Activated CD4-positive, alpha-beta T cell treated with anti-CD3 and anti-CD28 coated beads for 4 hours (primary cell): ENCODE measurements at places on chromosomes 7 and 10.

DNA sequence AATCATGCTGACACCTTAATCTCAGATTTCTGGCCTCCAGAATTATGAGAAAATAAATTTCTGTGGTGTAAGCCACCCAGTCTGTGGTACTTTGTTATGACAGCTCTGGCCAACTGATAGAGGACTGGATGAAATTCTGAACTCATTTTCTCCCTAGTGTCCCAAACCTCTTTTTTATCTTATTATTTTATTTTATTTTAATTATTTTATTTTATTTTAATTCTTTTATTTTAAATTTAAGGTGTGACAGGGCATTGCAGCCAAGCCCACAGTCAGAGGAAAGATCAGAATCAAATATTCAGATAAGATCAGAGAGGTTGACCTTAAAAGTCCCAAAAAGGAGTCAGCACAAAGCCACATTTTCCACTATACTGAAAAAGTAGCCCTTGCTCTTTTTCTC is 228.1 kb downstream of the TFEC start:
- DNase-seq, result no peak

- DNase-seq, result no peak
These were observed 1.8 kb downstream of the SSC4D start for GRCh38 chr7:76407718-76408117.

DNA sequence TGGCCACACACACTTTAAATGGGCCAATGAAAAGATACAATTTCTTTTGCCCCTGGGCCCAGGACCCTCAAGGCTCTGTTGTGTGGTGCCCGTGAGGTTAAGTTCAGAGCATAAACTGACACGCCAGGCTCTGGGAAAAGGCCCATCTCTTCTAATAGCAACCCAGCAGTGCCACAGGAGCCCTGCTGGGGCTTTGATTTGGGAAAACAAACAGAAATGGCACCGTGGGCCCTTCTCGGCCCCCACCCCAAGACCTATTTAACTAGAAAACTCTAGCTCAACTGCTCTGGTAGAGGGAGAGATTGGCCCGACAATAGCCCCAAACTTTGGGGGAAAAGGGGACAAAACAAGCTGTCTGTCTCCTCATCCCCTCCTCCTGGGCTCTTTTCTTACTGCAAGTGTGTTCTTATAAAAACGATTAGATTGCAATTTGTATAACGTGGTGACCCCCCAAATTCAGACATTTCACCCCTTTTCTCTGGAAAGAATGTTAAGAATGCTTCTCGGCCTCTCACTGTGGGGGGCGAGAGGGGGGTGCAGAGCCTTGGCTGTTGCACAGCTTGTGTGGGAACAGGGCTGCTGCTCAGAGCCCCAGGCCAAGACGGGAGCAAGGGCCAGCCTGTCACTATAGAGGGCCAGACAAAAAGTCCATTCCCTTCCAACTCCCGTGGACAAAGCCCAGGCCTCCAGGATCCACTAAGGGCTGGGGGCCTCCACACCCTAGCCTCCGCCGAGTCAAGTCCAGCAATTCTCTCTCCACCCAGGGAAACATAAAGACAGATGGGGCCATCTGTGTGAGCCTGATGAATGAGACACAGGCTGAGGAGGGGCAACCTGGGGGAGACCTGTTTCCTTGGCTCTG is 26.8 kb downstream of the DPCD start:
- DNase-seq, result no peak

GRCh38 chr10:1148855-1149605 is 92.8 kb downstream of the WDR37 start:
- DNase-seq, result no peak

DNA sequence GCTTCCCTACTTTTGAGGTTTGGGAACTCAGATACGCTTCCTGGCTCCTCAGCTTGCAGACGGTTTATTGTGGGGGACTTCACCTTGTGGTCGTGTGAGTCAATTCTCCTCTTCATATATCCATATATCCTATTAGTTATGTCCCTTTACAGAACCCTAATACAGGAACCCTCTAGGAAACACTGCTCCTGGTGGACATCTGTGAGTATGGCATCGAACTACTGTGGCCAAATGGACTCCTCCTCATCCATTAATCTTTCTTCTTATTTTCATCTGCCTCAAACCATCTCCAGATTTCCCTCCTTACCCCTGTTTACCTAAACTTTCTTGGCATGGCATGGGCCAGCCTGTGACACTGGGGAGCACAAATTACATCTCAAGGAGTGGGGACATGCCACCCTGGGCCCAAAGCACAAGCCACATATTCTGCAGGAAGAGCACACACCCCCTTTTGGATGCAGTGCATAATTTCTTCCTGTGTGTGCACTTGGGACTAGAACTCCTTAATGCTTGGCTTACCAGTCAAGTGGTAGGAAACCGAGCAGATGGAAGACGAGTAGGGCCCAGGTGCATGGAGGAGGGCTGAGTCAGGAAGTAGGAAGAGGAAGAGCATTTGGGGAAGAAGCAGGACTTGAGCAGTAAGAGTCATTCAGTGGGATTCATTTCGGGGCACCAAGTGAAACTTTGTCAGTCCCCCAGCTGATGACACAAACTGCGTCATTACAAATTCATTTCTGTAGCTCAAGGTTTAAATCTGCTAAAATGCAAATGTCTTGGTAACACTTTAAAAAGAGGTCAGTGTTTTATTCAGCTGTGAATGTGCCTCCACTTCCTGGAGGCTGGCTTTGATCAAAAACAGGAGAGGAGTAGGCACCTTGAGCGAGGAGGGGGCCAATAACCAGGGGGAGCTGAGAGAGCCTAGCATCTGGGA is 80.8 kb upstream of the PLXNA4 start:
- no peak for DNase-seq

GRCh38 chr7:135232720-135233119 is 918 bp upstream of the STRA8 start:
- no peak for DNase-seq

GRCh38 chr10:74227697-74228424 is 76.8 kb downstream of the ADK start:
- no peak for DNase-seq

- DNase-seq, result no peak
These were observed 424 bp downstream of the EGFR start for GRCh38 chr7:55019191-55019690.

DNA sequence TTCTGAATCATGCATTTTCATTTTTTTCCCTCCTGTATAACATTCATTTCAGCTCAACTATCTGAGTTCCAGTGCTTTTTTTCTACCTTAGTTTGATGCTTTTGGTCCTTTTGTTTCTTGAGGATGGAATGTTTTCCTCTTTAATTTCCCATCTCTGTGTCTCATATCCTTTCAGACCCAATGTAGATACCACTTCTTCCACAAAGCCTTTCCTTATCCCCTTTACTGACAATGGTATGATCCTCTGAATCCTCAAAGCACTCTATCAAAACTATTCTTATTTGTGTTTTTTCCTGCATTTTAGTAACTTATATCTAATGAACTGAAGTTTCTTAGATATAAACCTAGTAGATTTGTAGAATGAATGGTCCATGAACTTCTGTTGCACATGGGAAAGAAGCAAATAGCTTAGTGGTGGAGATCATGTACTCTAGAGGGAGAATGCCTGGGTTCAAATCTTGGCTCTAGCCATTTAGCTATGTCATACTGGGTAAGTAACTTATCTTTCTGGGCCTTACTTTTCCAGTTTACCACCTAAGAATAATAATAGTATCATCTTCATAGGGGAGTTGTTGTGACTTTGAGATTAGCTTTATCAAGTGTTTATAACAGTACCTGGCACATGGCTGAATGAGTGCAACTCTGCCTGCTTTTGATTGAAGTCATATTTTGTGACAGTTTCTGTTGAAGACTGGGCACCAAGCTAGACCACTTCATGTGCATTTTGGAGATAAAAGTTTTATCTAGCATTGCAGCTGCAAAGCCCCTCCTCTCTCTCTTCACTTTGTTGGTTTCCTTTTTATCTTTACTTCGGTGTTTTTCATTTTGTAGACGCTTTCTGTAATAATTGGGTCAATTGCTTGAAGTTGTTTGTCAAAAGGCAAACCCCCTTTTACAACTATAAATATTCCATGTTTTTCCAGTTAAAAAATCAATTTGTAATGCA is 18.5 kb downstream of the STAM start:
- no peak for DNase-seq

DNA sequence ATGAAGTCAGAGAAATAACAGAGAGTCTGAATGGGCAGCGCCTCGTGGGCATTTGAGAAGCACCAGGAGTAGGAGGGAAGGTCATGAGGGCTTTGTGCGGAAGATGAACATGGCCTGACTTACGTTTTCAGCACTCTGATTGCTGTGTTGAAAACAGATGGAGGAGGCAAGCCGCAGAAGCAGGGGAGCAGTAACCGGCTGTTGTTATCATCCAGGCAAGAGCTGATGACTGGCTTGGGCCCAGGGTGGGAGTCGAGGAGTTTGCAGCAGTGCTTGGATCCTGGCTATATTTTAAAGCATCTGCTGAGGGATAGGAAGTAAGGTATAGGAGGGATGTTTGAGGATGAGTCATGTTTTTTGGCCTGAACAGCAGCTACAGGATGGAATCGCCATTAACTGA is 12.7 kb upstream of the PDLIM1 start:
- no peak for DNase-seq

- DNase-seq, result no peak
These were observed 810.1 kb downstream of the NRG3 start for GRCh38 chr10:82685087-82685486.

DNA sequence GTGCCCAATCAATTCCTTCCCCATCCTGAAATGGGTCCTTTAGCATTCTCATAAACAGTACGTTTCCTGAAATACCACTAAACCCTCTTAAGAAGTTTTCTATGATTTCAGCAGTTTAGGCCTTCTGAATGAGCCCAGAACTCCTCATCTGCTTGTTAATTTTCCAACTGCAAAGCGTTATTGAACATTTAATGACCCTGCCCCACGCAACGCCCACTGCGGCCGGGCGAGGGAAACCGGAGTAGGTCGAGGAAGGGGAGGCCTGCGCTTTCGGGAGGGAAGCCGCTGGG is 608 bp upstream of the UBN2 start:
- DNase-seq, result no peak

GRCh38 chr10:42882597-42882996 is 100.0 kb downstream of the BMS1 start:
- DNase-seq, result no peak

- DNase-seq, result peak; percentile 86
These were observed 5.4 kb upstream of the SPACDR start for GRCh38 chr7:100469227-100470044.

GRCh38 chr7:115707258-115708012 is 323.1 kb downstream of the TFEC start:
- DNase-seq, result no peak

GRCh38 chr10:62230344-62231121 is 38.1 kb downstream of the RTKN2 start:
- DNase-seq, result no peak

GRCh38 chr7:112140600-112140999 is 65.6 kb downstream of the DOCK4 start:
- DNase-seq, result no peak

GRCh38 chr7:1597066-1597760 is 27.4 kb upstream of the PSMG3 start:
- no peak for DNase-seq

GRCh38 chr10:59435707-59436106 is 73.4 kb upstream of the FAM13C start:
- no peak for DNase-seq

DNA sequence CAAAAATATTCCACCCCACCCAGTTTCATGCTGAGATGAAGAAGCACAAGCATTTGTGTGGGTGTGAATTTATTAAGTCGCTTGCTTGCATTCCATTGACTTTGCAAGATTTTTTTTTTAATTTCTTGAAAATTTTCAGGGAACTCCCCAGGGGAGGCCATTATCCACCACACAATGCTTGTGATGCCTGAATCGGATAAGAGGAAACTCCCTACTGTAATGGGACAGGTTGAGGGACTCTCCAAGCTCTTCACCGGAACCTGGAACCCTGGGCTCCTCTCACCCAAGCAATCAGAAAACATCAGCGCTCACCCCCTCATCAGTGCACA is 153.6 kb upstream of the ZMIZ1 start:
- no peak for DNase-seq

DNA sequence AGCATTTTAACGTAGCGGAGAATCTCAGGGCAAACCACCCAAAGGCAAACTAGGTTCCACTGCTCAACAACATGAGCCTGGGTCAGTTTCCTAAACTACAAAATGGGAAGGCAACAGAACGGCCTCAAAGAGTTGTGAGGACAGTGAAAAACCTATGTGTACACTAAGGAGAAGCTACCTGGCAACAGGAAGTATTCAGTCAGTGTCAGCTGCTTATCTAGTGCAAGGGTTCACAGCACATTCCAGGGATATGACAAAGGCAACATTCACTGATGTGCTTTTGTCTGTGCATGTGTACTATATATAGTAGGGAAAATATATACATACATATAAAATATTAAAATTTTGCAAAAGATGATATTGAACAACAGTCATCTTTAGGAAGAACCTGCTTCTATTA is 17.2 kb downstream of the NUDCD3 start:
- DNase-seq, result no peak

DNA sequence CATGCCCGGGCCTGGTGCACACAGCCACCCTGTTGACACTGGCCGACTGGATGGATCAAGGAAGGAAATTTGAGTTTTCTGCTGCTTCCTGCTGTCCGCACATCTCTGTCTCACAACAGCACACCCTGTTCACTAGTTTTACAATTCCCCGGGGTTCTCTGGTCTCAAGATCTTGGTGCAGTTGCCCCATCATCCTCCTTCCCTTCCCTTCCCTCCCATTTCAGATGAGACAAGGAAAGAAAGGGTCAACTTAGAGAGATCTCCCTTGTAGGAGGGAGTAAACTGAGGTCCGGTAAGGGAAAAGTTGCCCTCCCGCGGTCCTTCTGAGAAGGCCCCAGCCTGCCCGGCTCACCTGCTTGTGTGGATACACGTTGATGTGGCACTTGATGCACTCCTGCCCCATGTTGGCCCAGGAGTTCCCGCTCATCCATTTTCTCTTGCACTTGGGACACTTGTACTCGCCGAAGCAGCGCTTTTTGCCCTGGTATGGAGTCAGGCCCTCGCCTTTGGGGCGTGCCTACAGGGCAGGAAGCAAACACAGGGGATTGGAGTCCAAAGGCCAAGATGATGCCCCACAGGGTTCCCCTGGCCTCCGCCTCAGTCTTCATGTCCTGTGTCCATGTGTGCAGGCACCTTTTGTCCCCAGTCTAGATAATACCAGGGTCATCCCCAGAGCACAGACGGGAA is 46.8 kb downstream of the PPIF start:
- DNase-seq, result no peak

- DNase-seq, result no peak
These were observed 60.9 kb downstream of the CSGALNACT2 start for GRCh38 chr10:43199088-43199683.

DNA sequence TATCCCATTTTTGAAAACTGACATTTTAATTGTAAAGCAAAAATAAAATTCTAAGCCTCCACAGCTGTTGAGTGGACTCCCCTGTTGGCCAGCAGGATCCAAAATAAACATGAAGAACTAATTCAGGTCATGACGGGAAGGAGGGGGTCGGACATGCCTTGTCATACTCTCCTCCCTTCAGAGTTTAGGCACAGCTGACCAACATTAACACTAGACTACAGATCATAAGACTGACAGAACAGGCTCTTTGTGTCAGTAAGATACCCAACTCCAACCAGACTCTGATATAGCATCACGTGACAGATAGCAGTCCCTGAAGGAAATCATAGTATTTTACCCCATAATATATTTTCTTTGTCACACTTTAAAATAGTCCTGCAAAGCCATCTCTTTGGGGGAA is 20.9 kb upstream of the ZNF12 start:
- no peak for DNase-seq
